LoVo (cell line): ENCODE measurements at places on chromosomes 13 and 19.

DNA sequence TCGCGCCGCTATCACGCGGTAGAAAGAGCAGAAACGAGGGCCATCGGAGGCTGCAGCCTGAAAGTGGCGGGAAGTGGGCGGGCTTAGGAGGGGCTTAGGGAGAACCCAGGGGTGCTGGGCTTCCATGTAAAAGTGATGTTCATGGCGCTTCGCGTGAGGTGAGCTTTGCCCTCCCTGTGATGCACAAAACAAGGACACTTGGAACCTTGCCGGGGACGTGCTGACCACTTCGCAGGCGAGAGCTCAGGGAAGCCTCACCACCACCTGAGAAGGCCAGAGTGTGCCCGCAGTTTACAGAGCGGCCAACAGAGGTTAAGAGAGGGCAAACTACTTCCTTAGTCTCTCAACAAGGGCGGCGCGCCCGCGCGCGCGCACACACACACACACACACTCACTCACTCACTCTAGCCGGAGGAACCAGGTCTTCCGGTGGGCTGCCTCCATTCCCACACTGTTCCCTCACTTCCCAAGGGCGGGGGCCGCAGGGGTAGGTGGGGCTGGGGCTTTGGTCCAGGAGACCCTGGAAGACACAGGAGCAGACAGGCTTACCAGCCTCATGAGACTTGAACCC, 651 bp downstream of the GAPDHS start:
- DNase-seq = no peak

DNA sequence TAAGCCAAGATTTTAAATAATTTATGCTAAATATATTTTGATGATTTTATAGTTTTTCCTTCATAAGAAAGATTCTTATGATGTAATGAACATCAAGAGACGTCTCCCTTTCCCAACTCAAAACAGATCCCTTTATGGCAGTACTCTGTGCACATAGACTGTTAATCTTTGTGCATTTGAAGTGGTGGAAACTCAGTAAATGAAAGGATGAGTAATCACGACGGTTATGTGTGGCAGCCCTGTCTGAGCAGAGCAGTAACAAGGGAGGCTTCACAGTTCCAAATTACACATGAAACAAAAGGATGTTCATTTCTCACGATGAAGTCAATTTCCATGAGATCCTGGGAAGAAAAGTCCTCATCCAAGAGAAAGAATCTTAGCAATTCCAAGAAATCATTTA, 498.1 kb downstream of the KLF5 start:
- peak; percentile 8 for DNase-seq

DNA sequence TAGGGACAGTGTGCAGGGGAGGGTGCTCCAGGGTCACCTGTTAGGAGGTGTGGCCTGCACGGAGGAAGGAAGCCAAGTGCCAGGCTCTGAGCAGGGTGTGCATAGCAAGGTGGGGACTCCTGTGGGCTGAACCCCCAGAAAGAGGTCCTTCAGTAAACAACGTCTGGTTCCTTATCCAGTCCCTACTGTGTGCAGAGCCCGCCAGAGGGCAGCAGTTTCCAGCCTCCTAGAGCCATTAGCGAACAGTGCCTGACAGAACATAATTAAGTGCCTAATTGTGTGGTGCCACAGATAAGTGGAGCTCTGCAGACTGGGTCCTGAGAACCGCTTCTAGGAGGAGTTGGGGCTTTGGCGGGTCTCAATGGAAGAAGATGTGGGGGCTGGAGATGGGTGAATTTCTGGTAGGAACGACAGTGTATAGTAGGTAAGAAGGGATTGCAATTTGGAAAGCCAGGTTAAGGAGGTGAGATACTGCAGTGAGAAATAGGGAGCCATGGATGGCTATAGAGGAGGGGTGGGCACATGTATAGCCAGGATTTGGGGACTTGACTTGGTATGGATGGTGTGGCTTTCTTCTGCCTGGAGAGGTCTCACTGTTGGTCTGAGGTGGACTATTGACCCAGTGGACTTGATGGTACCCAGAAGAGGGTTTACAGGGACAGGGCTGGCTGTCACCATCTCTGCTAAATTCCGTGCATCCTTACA, 323.1 kb downstream of the ZNF536 start:
- no peak for DNase-seq

- no peak for DNase-seq
These were observed 44.6 kb downstream of the ANKRD27 start for GRCh38 chr19:32630338-32630737.

DNA sequence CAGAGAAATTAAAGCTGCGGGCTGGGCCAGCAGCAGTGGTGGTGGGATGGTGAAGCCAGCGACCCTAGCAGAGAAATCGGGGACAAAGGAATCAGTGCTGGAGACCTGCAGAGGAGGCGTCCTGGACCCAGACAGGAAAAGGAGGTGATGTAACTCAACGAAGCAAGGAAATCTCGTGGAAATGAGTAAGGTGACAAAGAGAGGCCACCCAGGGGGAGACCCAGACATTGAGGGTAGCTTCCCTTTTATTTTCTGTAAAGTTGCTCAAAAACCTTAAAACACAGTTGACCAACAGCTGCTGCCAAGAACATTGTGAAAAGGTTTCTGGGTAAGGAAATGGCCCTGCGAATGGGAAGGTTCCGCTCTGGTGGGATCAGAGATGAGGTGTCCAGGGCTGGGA, 13.3 kb upstream of the RETN start:
- DNase-seq = no peak

DNA sequence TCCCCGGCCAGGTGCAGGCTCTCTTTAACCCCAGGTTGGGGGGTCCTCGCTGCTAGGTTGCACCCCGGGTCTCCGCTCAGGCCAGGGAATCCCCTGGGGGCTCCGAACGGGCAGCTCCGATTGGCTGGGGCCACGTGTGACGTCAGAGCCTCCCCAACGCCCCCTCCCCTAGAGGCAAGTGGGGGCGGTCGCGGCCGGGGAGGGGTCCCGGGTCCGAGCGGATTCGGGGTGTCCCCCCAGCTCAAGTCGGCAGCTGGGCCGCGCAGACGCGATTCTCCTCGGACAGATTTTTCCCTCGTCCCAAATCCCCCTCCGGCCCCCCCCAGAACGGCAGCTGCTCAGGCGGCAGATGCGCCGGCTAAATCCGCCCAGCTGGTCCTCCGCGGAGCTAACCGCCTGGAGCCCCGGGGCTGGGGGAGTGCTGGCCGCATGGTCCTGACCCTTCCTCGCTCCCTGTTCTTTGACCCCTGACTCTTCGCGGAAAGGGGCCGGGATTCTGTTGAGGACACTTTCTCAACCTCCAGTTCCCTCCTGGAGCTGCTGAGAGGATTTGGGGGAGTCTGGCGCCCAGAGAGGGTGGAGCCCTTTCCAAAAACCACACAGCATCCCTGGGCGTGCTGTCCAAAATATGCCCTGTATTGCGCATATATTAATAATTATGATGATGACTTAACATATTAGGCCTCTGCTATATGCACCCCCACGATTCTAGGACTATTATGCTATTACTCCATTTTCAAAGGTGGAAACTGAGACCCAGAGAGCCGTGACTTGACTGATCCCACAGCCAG, 25.4 kb upstream of the SEMA6B start:
- no peak for DNase-seq

GRCh38 chr13:107222597-107222996, 654.7 kb upstream of the ARGLU1 start:
- no peak for DNase-seq

GRCh38 chr13:70162141-70162540, 53.9 kb upstream of the KLHL1 start:
- DNase-seq = no peak
